ENCODE measurements at places on chromosomes 1 and 21.

DNA sequence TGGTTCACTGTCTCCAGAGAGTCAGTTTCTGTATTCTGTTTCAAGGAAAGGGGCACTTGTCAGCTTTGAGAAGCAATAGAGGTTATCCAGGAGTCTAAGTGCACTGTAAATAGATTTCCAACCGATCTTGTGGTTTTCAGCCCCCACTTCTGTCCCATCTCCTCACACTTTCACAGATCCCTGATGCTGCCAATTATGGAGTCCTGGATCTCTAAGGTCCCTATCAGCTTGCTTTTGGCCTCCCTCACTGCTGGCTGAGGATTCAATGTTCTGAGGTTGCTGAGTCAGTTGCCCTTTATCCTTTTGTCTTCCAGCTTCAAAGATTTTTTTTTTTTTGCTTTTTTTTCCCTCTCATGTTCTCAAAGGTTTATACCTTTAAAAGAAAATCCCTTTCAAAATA, 98.4 kb downstream of the DIRAS3 start:
- no peak for DNase-seq

- no peak for DNase-seq
These were observed 142.9 kb upstream of the KRTAP19-8 start for GRCh38 chr21:31181082-31181750.

GRCh38 chr21:27519361-27519760, 552.5 kb upstream of the ADAMTS5 start:
- DNase-seq = no peak

GRCh38 chr1:112389689-112390088, 6.3 kb upstream of the CTTNBP2NL start:
- DNase-seq = no peak

GRCh38 chr1:17572264-17572985, 32.9 kb downstream of the ARHGEF10L start:
- DNase-seq = no peak

DNA sequence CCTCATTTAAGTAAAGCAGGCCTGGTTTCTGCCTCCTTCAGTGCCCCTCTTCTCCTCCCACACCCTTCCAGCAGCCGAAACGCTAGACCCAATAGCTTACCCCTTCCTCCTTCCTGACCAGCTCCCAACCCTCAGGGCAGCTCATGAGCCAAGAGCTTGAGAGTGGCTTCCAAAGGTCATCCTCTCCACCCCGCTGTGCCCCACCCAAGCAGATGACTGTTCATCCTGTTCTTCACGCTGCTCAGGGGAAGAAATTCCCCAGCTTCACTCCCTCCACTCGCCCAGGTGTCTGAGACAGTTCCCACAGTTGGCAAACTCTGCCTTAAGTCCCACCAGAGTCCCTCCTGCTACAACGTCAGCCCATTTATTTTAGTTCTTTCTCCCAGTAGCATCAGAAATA, 23.4 kb downstream of the ARHGEF19 start:
- no peak for DNase-seq

GRCh38 chr1:226414098-226414698, 6.3 kb upstream of the PARP1 start:
- DNase-seq = no peak

GRCh38 chr1:33586106-33586505, 113.7 kb downstream of the ZSCAN20 start:
- no peak for DNase-seq

- DNase-seq = no peak
These were observed 45.7 kb downstream of the NAV1 start for GRCh38 chr1:201584471-201585092.

DNA sequence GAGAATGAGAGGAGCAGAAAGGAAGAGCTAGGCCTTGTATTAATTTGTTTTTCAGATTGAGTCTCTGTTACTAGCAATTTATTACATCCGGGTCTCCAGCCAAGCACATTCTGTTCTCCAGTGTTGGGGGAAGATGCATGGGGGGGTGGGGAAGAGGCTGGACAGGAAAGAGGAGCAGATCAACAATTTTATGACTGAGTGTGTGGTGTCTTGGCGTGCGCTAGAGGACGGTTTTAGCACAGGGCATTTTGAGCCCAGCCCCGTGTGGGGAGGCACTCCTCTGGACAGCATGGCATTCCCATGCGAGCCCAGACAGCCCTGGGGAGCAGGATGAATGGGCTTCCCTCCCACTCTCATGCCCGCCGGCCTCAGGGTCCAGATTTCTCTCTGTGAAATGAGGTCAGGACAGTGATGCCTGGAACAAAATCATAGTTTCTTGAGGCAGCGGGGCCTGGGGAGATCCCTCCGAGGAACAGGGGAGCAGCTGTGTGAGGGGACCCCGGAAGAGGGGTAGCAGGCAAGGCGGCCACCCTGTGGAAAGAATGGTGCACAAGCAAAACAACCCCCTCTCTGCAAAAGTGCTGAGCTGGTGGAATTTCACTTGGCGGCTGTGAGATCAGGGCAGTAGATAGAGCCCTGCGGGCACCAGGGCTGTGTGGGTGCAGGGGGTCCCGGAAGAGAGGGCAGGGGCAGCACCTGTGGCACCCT, 16.3 kb downstream of the SOX13 start:
- DNase-seq = no peak

DNA sequence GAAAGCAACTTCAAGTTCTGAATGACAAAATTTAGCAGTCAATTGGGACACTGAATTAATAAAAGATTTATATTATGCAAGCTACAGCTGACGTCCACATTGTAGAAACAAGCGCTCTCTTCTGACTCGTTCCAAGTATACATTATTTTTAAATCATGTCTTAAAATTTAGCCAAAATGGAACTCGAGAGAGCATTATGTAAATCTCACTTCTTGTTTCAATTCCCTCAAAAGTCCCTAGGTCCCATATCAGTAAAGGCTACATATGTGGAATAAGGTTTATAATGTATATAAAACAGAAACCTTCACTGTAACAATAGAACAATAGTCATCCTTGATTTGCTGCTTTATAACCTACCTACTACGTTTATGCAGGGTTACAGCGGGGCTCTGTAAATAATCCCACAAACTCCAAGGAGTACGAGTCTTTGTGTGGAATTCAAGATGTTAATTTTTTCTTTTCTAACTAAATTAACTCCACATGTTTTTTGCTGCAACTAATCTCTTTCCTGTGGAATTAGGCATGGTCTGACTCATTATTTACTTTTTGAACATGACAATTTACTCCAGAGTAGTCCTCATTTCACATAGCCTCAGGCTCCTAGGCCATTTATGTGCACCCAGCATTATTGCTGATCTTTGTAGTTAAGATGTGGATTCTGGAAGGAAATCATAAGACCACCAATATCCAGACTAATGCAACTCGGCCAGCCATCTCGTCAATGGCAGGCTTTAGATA, 785.1 kb downstream of the LTN1 start:
- DNase-seq = no peak

- DNase-seq = no peak
These were observed 10.9 kb downstream of the PBX1 start for GRCh38 chr1:164569866-164570265.

DNA sequence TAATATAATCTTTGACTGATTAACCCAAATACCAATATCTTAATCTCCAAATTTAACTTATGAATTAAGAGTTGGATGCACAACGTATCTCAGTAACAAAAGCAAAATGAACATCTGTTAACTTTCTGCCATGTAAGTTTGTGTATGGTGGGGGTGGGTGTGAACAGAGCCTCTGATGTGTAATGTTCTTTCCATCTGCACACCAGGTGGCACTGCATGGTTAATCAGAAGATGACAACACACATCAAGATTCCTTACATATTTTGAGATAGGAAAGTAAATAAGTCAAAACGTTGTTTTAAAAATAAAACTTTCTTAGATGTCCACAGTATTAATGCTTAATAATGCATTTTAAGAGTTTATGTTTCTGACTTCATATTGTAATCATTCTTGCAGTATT, 251.9 kb downstream of the DPYD start:
- DNase-seq = no peak

DNA sequence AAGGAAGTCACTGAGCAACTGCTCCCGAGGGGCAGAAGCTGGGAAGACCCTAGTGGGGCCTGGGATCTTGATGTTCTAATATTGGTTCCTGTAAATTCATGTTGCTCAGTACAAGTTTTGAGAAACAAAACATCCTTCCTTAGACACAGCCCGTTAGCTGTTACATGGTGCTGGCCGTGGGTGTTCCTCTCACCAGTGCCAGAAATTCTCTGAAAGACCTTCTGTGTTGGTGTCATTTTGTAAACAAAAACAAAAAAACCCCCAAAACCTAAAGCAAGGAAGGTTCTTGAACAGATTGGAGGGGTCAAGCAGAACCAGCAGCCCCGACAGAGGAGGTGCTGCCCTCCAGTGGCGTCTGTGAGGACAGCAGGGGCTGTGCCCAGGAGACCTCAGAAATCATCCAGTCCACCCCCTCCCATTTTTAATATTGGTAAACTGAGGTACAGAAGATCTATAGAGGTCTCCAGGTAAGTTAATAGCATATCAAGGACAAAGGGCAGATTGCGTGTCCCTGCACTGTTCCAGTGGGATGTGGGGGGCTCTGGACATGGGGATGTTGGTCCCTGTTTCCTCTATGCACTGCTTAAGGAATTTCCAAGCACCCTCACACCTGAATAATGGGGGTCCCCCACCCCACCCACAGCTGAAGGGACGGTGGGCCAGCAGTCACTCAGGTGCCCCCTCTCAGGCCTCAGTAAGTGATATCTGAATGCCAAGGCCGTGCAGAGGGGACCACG, 38.2 kb downstream of the SLC2A7 start:
- DNase-seq = no peak

- DNase-seq = no peak
These were observed 11.0 kb downstream of the OR2M5 start for GRCh38 chr1:248155927-248156326.

- DNase-seq = no peak
These were observed 56.0 kb upstream of the C1orf21 start for GRCh38 chr1:184330875-184331274.

DNA sequence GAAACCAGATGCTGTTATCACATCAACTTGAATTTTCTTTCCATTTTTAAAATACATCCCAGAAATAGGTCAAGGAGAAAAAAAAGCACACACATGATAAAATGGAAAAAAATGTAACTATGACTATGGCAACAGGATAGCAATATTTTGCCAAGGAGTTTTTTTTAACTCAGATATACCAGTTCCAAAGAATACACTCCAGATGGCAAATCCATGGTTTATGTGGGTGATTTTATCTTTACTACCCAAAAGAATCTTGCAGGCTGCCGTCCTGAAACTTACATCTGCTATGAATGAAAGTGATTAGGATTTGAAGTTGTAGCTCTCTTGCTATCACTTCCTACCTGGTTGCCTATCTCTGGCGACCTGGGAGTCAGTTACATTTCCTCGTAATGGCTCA, 91.0 kb upstream of the PLPPR4 start:
- no peak for DNase-seq

- no peak for DNase-seq
These were observed 79.3 kb downstream of the DISP3 start for GRCh38 chr1:11558276-11558675.

DNA sequence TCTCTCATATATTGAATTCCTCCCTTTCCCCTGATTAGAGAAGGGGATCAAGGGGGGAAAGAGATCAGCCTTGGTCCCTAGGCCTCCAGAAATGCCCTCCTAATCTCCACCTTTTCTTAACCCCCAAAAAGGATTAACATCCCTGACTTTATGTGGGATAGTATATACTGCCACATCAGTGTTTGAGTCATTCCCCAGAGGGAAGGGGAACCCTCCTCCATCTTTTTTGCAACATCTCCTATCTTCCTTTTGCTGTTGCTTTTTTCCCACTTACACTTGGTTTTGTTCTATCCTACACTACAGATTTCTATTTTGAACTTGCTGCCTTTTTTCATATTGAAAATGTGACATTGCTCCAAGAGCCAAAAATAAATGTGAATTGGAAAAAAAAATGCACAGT, 65.4 kb upstream of the PODN start:
- DNase-seq = no peak

DNA sequence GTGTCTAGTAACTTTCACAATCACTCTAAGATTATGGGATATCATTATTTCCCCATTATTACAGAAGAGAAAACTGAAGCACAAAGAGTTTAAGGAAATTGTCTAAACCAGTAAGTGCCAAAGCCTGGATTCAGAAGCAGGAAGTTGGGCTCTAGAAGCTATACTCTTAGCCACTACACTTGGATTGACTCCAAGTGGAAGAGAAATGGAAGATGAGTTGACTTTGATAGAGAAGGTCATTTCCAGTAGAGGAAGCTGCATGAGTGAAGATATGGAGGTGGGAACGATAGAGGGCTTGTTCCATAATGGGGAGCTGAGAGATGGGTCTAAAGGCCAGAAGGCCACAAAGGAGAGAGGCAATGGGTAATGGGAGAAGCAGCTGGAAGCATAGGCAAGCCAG, 11.7 kb upstream of the TDRD10 start:
- no peak for DNase-seq

DNA sequence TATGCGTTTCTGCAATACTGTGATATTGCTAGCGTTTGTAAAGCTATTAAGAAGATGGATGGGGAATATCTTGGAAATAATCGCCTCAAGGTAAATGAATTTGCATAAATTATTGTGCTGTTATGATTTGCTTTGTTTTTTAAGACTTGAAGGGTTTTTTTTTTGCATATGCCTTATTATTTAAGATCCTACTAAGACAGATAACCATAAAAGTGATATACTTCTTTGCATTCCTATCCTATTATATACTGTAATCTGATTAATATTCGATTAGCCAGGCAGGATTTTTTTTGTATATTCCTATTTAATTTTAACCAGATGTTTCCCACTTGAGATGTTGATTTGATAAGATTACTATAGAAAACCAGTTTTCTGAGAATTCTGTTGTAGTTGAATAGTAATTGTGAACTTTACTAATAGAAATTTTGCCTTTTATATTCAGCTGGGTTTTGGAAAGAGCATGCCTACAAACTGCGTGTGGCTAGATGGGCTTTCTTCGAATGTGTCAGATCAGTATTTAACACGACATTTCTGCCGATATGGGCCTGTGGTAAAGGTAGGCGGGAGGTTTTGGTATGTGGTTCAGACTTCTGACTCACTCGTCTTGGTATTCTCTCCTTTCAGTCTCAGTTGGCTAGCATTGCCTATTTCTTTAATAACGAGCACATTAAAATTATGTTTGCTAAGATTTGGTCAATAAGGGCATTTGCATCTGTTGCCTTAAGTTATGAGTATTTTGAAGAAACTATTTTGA, 56.8 kb downstream of the ZBTB17 start:
- no peak for DNase-seq

DNA sequence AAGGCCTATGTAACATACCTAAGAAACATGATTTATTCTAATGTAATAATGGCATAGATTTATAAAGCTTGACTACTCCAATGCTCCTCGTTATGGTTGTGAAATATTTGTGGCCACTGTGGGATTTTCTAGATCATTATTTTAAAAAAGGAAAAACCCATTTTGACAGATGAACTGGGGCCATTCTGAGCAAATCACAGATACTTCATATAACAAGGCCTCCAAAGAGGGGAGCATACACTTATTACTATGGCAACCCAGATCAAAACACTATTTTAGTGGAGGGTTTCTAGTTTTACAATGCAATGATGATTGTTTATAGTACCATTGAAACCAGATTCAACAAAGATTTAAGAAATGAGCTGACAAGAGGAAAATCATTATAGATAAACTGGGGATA, 346.6 kb downstream of the ZNF326 start:
- DNase-seq = no peak
